CD4-positive, alpha-beta T cell (primary cell): ENCODE measurements at places on chromosomes 3 and 15.

- no peak for DNase-seq
These were observed 27.3 kb downstream of the PXYLP1 start for GRCh38 chr3:141258973-141259372.

DNA sequence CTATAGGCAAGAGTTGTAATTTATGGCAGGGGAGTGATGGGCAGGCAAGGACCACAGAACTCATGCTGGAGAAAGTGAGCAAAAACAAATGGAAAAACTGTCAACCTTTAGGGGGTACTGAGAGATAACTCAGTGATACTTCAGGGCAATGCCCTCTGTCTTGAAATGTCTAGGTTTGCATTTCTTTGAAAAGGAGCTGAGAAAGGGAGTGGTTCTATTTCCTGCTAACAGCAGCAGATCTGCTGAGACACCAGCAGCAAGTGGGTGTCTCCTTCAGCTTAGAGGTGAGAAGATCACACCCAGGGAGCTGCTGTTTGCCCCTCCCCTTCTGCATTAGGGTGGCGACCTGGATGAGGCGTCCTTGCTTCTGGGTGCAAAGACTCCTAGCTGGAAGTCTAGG is 42.3 kb upstream of the XIRP1 start:
- DNase-seq: peak; percentile 25

- DNase-seq: no peak
These were observed 195.6 kb downstream of the CTNNB1 start for GRCh38 chr3:41394896-41395295.

DNA sequence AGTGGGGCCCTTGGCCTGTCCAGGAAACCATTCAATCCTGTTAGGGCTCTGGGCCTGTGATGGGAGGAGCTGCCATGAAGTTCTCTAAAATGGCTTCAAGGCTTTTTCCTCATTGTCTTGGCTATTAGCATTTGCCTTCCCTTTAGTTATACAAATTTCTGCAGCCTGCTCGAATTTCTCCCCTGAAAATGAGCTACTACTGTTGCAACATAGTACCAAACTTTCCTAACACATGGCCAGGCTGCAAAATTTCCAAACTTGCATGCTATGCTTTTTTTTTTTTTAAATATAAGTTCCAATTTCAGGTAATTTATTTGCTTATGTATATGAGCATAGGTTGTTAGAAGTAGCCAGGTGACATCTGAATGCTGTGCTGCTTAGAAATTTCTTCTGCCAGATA is 560.8 kb upstream of the TBL1XR1 start:
- DNase-seq: no peak

GRCh38 chr3:173799060-173799816 is 401.7 kb downstream of the NLGN1 start:
- no peak for DNase-seq

DNA sequence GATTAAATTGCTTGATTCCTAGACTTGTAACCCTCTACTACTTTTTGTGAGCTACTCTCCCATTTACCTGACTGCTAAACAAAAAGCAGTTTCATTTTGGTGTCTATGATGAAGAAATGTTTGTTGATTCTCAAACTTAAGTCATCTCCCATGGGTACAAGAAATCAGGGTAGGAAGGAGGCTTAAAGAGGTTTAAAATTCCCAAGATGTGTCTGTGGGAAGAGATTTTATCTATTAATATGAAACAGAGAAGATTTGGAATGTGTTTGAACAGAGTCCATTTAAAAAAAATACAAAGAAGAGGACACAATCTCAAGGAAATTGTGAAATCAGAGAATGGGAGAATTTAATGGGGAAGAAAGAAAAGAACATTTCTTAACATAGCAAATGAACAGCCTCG is 14.8 kb downstream of the P3H2 start:
- no peak for DNase-seq

- no peak for DNase-seq
These were observed 49.5 kb downstream of the TP63 start for GRCh38 chr3:189680723-189681122.

- no peak for DNase-seq
These were observed 192.6 kb upstream of the PRICKLE2 start for GRCh38 chr3:64417816-64418215.

DNA sequence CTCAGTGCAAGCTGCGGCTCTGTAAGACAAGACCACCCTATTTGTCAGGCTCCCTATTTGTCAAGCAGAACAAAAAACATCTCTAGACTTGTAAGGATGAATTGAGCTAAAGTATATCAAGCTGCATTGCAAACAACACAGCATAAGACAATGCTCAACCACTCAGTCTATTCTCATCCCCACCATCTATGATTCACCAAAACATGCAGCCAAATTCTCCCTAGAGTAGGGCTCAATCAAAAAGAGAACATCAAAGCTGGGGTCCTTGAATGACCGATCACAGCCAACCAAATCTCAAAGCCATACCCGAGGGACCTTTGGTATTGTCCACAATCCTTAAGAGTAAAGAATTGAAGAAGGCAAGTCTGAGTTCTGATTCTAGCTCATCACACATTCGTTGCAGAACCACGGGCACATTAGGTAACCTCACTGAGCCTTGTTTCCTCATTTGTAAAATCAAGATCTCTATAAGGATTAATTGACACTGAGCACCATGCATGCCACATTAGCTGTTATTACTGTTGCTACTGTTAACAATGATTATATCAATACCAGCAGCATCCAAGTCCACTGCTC is 31.2 kb downstream of the RFTN1 start:
- no peak for DNase-seq

GRCh38 chr3:57256844-57257243 is 29.3 kb downstream of the APPL1 start:
- DNase-seq: no peak

GRCh38 chr15:57510647-57511046 is 81.1 kb upstream of the MYZAP start:
- DNase-seq: no peak

- no peak for DNase-seq
These were observed 342.2 kb downstream of the FOXP1 start for GRCh38 chr3:71241246-71241901.

GRCh38 chr15:67805666-67806516 is 19.4 kb upstream of the SKOR1 start:
- DNase-seq: no peak

- DNase-seq: no peak
These were observed 176.3 kb upstream of the ROPN1 start for GRCh38 chr3:124168271-124168670.

DNA sequence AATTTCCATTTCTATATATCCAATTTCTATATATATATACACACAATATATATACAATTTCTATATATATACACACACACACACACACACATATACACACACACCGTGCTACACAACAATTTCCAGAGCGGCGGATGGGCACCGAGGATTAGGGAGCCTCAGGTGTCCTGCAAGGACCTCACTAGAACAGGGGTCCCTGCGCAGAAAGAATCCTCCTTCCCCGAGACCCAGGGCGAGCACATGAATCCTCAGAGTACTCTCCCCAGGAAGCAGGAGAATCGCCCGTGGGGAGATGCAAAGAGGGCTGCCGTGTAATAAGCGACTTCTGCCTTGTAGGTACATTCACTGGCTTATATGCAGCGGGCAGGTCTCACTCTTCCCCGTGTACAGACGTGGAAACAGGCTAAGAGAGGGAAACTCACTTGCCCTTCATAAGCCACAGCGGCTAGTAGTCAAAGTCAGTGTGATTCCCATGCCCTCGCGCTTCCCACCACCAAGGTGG is 467 bp downstream of the PIF1 start:
- DNase-seq: no peak

- no peak for DNase-seq
These were observed 9.6 kb upstream of the TAGLN3 start for GRCh38 chr3:111989061-111989678.

DNA sequence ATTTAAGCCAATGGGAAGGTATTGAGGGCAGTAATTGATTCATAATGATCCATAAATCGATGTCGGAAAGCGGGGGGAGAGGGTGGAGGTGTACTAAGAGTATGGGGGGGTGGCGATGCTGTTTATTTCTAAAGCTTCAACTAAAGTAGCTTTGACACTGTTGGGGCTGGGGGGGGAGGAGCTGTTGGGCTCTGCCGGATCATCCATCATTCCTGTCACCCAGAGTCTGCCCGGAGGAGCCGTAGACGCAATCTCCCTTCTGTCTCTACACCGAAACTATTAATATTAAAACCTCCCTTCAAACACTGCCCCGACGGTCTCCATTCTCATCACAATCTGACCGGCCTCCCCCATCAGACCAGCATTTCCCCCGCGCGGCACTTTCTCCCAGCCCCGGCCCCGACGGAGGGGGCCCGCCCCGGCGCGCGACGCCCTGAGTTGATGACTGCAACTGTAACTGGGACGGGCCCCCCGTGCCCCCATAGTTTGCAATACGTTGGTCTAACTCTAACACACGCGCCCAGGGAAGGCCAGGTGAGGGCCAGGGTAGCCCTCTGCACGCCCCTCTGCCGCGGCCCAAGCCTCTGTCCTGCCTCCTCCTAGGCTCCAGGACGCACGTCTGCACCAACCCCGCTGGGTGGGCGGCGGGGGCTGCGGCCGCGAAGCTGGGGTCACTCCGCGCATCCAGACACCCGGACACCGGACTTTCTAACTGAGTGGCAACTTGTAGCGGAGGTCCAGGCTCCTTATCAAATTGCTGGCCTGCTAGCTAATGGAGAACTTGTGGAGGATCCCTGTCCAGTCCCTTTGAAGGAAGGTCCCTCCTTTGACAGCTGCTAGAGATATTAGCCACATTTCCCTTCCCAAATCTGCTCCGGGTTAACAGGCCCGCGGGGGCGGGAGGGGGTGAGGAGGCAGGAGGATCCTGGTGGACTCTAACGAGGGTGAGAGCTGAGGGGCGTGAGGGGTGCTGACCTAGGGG is 212.0 kb downstream of the MEIS2 start:
- no peak for DNase-seq

DNA sequence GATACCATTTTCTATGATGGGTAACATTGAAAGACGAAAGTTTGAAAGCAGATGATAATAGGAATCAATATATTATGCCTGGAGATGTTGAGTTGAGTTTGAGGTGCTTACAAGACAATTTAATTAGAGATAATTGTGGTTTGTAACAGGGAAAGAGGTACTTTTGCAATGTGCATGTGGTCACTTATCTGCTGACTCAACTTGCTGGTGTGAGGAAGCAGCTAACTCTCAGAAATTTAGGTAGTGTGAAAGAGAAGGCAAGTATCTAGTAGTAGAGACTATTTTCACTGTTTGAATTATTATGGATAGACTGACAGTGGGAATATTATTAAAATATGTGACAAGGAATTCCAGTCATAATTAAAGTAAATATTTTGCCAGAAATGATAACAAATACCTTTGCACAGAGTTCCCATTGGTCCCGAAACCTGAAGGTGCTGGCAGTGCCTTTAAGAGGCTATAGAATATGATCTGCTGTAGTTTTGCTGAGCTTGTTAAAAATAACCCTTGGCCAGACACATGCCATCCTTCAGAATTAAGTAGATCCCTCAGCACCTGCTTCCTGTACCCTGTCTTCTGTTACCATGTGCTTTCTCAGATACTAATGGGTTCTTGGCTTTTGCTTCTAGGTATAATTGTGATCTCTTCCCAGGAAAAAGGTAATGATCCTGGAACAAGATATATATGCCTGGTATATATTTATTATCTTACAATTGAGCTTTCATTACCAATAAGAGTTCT is 315.9 kb downstream of the BCHE start:
- DNase-seq: no peak

GRCh38 chr3:19901337-19901736 is 32.7 kb downstream of the EFHB start:
- no peak for DNase-seq

- DNase-seq: no peak
These were observed 28.5 kb upstream of the EIF4A2 start for GRCh38 chr3:186754871-186755270.

DNA sequence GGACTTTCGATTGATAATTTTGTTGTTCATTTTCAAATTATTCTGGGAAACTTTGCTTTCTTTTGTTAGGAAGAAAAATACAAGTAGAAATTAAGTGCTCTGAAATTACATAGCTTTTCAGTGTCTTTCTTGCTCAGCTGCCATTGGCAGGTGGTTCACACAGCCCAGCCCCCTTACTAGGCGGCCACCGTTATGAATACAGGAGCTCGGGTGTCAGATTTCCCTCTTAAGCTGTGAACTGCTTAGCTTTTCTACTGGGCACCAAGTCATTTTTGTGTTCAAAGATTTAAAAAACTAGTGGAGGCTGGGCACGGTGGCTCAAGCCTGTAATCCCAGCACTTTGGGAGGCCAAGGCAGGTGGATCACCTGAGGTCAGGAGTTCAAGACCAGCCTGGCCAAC is 55.2 kb downstream of the HMG20A start:
- no peak for DNase-seq

GRCh38 chr3:33355611-33356010 is 78.4 kb downstream of the FBXL2 start:
- DNase-seq: no peak

DNA sequence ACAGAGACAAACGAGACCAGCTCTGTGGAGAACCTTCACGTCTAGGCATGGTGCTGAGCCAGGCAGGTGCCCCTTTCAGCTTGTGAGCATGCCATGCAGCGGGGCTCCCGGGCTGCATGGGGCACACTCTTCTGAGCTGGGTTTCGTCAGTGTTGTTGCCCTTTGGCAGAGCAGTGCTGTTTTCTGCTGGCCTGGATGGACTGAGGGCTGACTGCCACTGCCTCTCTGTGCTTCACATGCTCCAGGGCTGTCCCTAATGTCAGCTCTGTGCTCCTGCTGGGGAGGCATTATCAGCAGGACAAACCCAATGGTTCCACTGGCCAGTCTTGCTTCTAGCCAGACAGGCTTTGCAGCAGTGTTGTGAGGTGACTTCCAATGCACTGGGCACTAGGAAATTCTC is 9.5 kb downstream of the GASK1A start:
- DNase-seq: no peak

- DNase-seq: no peak
These were observed 233.8 kb downstream of the ZNF385D start for GRCh38 chr3:21517184-21517583.

DNA sequence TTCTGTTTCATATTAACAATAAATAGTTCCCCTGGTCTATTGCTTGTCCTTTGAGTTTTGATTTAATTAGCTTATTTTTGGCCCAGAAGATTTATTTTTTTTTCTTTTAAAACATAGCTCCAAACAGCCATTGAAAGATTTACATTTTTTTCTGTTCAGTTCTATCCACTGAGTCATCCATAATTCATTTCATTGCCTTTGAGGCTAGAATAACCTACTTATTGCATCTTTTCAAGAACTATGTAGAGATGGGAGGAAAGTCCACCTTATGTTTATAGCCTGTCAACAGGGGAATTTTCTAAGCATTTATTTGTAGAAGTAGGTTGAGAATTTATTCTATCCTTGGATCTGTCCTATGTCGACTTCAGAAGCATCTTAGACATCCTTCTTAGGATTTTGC is 53.4 kb upstream of the CHD2 start:
- no peak for DNase-seq

DNA sequence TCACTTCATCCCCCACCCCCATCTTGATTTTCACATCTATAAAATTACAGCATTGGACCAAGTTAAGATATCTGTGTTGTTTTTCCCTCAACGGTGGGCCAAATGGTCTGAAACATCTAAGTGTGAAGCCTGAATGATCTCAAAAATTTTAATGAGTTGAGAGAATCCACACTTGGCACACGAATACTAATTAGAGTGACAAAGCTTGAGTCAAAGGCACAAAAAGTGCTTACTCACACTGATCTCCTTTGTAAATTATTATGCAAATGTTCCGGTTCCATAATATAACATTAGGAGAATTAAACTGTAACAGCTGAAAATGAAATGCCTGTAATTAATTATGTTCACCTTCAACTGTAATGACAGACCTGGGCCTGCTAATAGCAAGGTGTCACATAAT is 33.6 kb downstream of the GPR176 start:
- no peak for DNase-seq
